ENCODE measurements at places on chromosomes 13 and 19.

GRCh38 chr13:37868691-37869505 is 674 bp downstream of the TRPC4 start:
- no peak for DNase-seq

- no peak for DNase-seq
These were observed 2.8 kb downstream of the MAST1 start for GRCh38 chr19:12841094-12841493.

- no peak for DNase-seq
These were observed 184.4 kb downstream of the TSHZ3 start for GRCh38 chr19:31164791-31165251.

DNA sequence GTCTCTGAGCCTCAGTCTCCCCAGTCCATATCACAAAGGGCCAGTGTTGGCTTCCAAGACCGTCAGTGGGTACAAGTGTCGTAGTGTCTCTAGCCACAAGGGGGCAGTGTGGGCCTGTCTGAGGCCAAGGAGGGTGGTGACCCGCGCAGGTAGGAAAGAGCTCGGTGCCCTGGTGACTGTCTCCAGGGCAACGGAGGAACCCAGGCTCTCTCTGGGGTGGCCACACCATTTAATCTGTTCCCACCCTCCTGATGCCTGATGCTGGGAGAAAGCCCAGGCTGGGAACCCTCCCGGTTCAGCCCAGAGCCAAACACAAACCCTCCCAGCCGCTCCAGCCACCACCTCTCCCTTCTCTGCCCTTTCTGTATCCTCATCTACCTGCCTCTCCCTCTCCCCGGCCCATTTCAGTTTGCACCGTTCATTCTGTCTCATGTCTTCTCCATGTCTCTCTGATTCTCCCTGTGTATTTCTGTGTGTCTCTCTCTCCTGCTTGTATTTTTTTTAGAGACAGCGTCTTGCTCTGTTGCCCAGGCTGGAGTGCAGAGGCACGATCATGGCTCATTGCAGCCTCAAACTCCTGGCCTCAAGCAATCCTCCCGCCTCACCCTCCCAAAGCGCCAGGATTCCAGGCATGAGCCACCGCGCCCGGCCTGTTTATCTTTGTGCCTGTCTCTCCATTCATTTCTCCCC is 17.5 kb upstream of the MEIS3 start:
- peak; percentile 57 for DNase-seq

- DNase-seq = no peak
These were observed 14.4 kb downstream of the NAXD start for GRCh38 chr13:110629735-110630134.

Data from T-helper 22 cell (primary cell).